Thoracic aorta (tissue), 2 donors: ENCODE measurements at places on chromosomes 13 and 19. TPM values are rescaled to one million over a fixed set of nuclear protein-coding genes. Genes with fewer than 3 reads are reported as not detected.

The PRR20C gene
- not detected for total RNA-seq

The GPR18 gene
- total RNA-seq: not detected

The ITPKC gene
- 45.4 TPM for total RNA-seq

The PGLYRP1 gene
- total RNA-seq: not detected

The FFAR1 gene
- total RNA-seq: not detected

The ZNF208 gene
- total RNA-seq: 8.4 TPM

The NDFIP2 gene
- 12.0 TPM for total RNA-seq

The INSL3 gene
- not detected for total RNA-seq

The SELENOV gene
- total RNA-seq: not detected

The ERVK3-1 gene
- 87.9 TPM for total RNA-seq

The PRX gene
- total RNA-seq: 7.3 TPM

The SHISA7 gene
- not detected for total RNA-seq

The GTPBP3 gene
- total RNA-seq: 20.7 TPM

The CYP2F1 gene
- not detected for total RNA-seq

The NLRP5 gene
- not detected for total RNA-seq

GRCh38 chr13:94656766-94657165, 55.1 kb downstream of the GPR180 start:
- no peak for DNase-seq

DNA sequence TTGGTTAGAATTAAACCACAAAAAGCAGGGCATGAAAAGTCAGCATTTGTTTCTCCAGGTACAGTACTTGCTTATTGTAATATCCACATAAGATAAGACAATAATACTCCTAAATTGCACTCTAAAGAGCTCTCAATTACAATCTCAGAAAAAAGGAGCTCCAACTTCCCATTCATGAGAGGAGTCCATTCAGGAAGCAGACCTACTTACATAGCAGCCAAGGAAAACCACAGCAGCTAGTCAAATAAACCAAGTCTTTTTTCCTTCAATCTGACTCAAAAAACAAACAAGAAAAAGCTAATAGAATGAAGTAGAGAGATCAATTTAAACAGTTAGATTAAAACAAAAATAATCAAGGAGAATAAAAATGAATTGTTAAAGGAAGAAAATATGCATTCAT, 885.2 kb upstream of the SLITRK6 start:
- no peak for DNase-seq

GRCh38 chr19:29610574-29611271, 4.6 kb downstream of the POP4 start:
- DNase-seq: peak; percentile 58

- DNase-seq: no peak
These were observed 238.2 kb downstream of the B3GLCT start for GRCh38 chr13:31437975-31438374.

- no peak for DNase-seq
These were observed 21.2 kb downstream of the TMPRSS9 start for GRCh38 chr19:2381148-2381820.

GRCh38 chr19:17243830-17244617, 1.7 kb downstream of the NR2F6 start:
- no peak for DNase-seq

GRCh38 chr19:5809053-5809452, 4.2 kb downstream of the NRTN start:
- DNase-seq: no peak

DNA sequence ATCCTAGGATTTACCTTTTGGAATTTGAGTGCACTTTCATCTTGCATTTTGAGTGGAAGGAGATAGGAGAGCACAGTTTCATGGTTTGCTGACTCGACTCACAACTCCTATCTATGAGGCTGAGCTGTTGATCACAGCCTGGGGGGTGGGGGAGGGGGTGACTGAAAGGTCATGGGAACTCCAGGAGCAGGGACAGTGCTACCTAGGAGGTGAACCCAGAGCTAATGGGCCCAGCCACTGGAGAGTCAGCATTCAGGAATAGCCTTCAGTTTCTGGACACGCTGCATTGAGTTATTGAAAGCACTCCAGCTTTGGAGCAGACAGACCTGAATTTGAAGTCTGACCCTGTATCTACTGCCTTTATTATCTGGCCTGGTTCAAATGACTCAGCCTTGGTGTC, 339.9 kb downstream of the SLC7A1 start:
- DNase-seq: no peak

DNA sequence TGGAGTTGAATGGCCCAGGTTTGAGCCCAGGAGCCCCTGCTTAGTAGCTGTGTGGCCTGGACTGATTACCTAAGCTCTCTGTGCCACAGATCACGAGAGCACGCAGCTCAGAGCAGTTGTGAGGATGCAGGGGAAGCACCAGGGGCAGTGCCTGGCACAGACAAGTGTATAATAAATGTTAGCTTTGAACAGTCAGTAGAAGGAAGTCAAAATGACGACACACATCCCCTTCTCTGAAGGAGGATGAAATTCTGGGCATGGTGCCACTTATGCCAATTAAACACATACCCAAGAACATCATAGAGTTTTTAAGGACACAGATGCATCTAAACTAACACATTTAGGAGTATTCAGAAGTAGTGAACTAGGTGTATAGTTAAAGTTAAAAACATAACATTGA, 24.9 kb upstream of the SIGLEC11 start:
- DNase-seq: no peak

GRCh38 chr13:98345107-98345935, 168.3 kb upstream of the RNF113B start:
- no peak for DNase-seq

- DNase-seq: no peak
These were observed 6.2 kb downstream of the PHLDB3 start for GRCh38 chr19:43498233-43498842.

DNA sequence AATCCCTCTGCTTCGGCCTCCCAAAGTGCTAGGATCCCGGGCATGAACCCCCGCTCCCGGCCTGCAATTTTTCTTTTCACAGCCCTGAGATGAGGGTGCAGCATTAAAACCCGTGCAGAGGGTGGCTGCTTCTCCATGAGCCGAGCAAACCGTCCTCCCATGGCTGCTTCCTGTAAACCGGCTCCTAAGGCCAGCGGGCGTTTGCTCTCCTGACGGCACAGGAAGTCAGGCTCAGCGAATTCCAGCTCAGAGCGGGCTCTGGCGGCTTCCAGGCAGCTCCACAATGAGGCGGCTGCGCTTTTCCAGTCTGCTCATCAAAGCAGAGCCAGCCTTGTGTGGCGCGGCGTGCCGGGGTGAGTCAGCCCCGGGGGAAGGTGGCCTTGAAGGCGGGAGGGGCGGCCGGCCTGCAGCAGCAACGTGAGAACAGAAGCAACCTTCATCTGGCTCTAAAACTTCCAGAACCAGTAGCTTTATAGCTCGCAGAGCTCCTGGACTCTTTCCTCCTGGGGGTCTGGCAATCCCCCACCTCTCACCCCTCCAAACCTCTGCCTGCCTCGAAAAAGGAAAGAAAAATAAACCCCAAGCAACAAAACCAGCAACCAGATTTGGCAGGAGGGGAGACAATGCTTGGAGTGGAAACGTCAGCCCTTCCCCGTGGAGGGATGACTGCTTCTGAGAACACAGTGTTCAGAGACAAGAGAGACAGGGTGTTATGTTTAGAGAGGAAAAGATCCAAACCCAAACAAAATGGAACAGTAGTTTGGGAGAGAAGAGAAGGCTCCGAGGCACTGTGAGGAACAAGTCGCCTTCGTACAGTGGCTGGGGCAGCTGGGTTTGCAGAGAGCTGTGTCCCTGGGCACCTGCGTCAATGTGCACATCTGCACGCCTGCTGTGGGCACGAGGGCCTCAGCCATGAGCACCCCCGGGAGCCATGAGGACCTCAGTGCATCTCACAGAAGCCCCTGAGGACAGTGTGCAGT, 67.8 kb downstream of the GADD45B start:
- peak; percentile 88 for DNase-seq

- DNase-seq: no peak
These were observed 67.2 kb downstream of the ZNF726 start for GRCh38 chr19:23981863-23982262.

GRCh38 chr19:5103812-5104410, 135.0 kb downstream of the KDM4B start:
- no peak for DNase-seq

GRCh38 chr13:55013051-55013450, 1984.4 kb downstream of the OLFM4 start:
- DNase-seq: no peak

- no peak for DNase-seq
These were observed 39.4 kb upstream of the DACH1 start for GRCh38 chr13:71906448-71906847.

- DNase-seq: no peak
These were observed 74.0 kb upstream of the DOCK9 start for GRCh38 chr13:99051768-99052455.

DNA sequence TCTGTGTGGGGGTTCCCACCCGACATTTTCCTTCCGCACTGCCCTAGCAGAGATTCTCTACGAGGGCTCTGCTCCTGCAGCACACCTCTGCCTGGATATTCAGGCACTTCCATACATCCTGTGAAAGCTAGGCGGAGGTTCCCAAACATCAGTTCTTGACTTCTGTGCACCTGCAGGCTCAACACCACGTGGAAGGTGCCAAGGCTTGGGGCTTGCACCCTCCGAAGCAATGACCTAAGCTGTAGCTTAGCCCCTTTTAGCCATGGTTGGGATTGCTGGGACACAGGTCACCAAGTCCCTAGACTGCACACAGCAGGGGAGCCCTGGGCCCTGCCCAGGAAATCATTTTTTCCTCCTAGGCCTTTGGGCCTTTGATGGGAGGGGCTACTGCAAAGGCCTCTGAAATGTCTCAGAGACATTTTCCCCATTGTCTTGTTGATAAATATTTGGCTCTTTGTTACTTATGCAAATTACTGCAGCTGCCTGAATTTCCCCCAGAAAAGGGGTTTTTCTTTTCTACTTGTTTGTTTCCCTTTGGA, 1004.8 kb downstream of the OLFM4 start:
- no peak for DNase-seq

DNA sequence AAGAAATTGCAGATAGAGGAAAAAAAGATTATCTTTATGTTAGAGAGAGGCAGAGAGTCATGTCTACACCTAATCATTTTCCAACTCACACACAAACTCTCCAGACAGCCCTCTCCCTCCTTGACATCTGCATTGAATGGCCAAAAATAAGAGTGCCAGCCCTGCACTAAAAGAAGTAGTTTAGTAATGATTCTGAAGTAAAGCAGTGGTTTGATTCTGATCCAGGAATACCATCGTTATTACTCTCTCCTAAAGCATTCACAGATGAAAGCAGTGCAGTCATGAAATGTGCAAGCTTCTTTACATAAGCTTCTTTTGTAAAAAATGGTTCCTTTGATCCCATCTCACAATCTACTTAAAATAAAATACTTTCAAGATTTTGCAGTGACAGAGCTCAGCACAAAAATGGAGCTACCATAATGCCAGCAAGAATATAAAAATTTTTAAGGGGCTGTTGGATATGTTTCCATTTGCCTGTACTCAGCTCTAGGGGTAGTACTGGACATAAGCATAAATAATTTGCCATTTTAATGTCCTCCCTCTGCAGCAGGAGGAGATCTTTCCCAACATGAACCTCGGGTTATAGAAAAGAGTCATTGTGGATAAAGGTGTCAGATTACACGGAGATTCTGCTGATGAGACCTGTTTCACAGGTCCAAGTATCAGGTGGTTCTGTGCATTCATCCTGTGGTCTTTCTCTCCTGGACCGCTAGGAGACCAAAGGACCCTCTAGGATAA, 406.3 kb downstream of the DCT start:
- no peak for DNase-seq

DNA sequence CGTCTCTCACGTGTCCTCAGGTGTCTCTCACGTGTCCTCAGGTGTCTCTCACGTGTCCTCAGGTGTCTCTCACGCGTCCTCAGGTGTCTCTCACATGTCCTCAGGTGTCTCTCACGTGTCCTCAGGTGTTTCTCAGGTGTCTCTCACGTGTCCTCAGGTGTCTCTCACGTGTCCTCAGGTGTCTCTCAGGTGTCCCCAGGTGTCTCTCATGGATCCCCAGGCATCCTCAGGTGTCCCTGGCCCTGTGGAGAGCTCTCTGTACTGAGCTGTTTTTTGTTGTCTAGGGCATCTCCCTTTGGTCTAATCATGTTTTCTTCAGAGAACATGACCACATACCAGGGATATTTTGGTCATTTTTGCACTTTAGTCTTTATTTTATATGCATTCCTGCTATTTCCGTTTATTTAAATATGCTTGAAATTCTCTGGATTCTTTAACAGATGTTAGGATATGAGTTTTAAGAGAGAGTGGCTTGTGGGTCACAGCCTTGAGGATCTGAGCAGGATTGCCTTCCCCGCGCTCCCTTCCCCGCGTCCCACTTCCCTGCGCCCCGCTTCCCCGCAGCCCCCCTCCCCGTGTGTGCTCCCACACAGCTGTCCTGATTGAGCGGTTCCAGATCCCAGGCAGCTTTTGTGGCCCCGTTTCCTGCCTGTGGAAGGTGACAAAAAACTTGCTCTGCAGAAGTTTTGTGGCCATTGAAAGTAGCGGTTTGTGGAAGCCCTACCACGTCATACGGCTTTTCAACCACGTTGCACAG, 31.9 kb downstream of the ATP4B start:
- no peak for DNase-seq

DNA sequence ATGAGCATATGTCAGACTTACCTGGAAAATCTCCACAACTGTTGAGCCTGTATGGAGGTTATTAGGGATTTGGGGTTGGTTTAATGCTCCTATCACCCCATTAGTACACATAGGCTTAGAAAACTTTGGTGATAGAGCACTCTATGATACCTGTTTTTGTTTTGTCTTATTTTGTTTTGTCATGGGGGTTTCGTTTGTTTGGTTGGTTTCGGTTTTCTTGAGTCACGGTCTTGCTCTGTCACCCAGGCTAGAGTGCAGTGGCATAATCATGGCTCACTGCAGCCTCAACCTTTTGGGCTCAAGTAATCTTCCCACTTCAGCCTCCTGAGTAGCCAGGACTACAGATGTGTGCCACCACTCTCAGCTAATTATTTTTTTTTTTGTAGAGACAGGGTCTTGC, 70.0 kb downstream of the MZT1 start:
- no peak for DNase-seq

DNA sequence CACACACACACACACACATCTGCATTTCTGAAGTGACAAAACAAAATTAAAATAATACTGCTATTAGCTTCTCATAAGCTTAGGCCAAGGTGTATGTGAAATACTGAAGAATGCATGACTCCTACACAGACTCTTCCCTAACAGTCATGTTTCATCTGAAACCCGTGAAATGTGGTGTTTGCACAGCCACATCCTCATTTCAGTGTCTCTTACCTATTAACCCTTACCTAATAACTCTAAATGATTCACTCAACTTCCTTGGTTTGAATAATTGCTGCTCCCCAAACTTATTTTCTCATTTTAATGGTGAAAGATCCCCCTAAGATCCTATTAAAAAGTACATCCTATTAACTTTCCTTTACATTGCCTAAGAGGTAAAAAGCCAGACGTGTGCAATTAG, 117.6 kb downstream of the MIPEP start:
- no peak for DNase-seq
